ENCODE measurements at places on chromosomes 7 and 10.
A peak's percentile ranks its signal among the peaks of the same experiment; 100 is the strongest.

DNA sequence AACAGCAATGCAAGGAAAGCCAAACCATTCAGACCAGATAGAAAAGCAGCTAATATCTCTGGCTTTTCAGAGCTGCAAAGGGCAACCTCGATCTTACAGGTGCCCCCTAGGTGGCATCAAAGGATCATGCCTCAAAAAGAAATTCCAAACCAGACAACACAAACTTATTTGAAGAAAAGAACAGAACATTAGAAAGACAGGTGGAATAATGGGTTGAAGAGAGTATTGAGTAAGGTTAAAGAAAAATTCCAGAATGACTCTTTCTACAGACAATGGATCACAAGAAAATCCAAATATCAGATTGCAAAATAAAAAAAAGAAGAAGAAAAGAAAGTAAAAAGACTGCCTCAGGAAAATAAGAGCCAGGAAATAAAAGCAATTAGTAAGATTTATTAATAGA is 213.7 kb downstream of the ELMO1 start:
- no peak for DNase-seq

DNA sequence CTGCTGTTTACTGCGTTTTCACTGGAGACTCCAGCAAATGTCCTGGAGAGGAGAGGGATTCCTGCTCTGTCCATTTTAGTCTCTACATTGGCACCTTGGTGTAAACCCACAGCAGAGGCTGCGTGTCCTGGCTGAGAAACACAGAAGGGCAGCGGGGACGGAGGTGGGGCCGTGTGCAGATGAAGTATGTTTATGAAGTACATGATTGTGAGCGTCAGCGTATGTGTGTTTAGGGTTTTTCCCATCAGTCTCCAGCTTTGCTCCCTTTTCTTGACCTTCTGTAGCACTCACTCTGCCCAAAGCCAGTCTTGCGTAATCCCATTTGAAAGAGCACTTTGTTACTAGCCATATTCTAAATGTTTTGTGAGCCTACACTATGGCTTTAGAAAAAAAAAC is 750.7 kb upstream of the SORCS1 start:
- DNase-seq, result peak; percentile 66

GRCh38 chr7:130141161-130141883 is 63.9 kb downstream of the TMEM209 start:
- peak; percentile 84 for DNase-seq

- DNase-seq, result no peak
Observed at GRCh38 chr10:101139421-101139911, 8.4 kb downstream of the TLX1 start.

GRCh38 chr7:70047384-70047783 is 449.1 kb downstream of the AUTS2 start:
- DNase-seq, result no peak

- no peak for DNase-seq
Observed at GRCh38 chr10:74888962-74889661, 62.7 kb downstream of the KAT6B start.

GRCh38 chr10:118234683-118235082 is 107.4 kb downstream of the FAM204A start:
- no peak for DNase-seq

DNA sequence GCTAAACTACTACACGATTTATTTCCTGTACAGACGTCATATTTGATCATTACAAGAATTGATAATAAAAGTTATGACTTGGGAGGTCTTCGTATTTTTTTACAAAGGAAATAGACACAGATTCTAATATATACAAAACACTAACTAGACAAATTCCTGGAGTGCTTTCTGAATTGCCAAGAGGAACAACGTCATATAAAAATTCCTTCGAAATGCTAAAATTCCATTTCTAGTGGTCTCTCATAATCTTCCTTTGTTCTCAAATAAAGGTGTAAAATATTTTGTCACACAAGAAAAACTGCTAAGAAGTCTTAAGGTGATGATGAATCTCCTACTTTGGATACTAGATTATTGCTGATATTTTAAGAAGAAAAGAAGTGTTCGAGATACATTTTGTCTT is 85.4 kb downstream of the CDK6 start:
- no peak for DNase-seq

GRCh38 chr7:30162622-30163124 is 27.9 kb downstream of the MTURN start:
- no peak for DNase-seq

- peak; percentile 63 for DNase-seq
Observed at GRCh38 chr7:128030654-128031611, at the start of gene LRRC4. Gene LRRC4, minus strand, starts transcription at chr7:128031437. Its CDS starts 797 bp downstream, at chr7:128030640.

GRCh38 chr7:91293136-91293535 is 28.9 kb downstream of the FZD1 start:
- DNase-seq, result no peak

- DNase-seq, result no peak
Observed at GRCh38 chr10:51086710-51087109, 12.4 kb downstream of the PRKG1 start.

- no peak for DNase-seq
Observed at GRCh38 chr7:142711746-142712616, 37.3 kb upstream of the PRSS1 start.

DNA sequence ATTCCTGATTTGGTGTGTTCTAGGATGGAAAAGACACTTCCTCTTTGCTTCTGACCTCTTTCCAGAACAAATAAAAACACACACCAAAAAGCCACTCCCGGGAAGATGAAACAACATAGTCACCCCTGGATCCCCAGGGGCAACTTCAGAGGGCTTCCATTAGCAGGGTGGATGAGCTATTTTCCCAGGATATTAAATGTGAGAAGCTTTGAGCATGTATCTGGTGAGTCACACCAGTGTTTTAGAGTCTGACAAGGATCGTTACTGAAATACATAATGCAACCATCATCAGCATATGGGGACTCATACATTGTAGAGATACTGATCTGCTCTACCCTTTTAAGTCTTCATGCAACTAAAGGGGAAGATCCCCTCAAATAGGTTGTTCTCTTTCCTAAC is 115.5 kb upstream of the ZNF438 start:
- peak; percentile 61 for DNase-seq

GRCh38 chr7:87735360-87735759 is 107.2 kb downstream of the RUNDC3B start:
- DNase-seq, result no peak

DNA sequence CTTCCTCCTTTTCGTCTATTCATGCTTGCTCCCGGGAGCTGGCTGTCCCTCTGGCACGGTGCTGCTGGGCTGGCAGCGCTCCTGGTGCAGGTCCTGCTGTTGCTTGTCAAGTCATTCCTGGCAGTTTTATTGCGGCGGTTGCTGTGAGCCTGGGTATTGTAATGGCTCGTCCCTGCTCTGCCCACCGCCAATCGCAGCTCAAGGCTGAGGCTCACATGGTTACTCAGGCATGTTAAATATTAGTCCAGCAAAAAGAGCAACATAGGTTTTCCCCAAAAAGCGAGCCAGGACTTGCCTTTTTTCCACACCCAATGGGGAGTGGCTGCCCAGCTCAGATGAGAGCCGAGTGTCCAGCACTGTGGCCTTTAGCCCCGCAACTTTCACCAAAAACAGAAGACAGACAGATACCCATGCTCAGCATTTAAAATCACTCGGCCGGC is 492.9 kb upstream of the FOXK1 start:
- peak; percentile 94 for DNase-seq

DNA sequence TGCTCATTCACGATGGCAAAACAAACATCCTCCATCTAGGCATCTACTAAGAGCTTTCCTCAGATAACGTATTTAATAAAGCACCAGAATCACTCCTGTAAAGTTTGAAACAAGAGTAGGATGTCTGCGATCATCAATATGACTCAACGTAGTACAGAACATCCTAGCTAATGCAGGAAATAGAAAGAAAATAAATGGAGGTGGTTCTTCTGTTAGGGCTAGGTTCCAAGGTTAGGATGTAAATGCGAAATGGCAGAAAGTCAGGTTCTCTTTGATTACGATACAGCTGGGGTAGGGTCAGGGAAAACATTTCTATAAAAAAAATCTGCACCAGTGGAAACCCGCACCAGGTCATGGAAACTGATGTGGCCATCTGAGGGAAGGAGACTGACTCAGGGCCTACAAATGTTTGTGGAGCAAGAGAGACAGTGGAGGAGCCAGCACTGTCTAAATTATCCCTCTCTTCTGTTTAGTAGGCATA is 29.1 kb downstream of the CCDC6 start:
- no peak for DNase-seq

DNA sequence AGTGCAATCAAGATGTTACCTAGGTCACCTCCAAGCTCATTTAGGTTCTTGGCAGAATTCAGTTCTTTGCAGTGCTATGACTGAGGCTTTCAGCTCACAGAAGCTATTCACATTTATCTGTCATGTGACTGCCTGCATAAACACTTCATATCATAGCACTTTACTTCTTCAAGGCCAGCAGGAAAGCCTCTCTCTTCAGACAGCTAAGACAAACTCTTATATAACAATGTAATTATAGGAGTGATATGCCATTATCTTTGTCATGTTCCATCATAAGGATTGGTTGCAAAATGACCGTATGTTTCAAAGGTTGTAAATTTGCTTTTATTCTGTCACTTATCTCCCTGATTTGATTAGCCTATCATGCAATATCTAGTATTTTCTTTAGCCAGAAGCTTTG is 78.8 kb upstream of the TMEM196 start:
- no peak for DNase-seq

DNA sequence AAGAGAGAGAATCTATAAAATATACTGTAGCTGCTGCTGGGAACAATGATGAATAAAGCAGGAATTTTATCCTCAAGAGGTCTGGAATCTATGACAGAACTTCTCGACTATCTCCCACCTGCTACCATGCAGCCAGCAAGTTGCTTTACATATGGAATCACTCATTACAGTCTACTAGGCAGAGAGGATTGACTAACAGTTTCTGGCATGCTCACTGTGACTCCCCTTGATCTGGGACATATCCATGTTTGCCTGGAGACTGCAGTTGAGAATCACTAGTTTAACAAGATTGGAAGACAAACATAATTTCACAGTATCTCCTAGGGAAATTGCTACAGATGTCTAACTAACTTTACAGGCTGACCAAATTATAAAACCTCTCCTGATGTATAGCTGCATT is 13.3 kb downstream of the GPR37 start:
- DNase-seq, result no peak

DNA sequence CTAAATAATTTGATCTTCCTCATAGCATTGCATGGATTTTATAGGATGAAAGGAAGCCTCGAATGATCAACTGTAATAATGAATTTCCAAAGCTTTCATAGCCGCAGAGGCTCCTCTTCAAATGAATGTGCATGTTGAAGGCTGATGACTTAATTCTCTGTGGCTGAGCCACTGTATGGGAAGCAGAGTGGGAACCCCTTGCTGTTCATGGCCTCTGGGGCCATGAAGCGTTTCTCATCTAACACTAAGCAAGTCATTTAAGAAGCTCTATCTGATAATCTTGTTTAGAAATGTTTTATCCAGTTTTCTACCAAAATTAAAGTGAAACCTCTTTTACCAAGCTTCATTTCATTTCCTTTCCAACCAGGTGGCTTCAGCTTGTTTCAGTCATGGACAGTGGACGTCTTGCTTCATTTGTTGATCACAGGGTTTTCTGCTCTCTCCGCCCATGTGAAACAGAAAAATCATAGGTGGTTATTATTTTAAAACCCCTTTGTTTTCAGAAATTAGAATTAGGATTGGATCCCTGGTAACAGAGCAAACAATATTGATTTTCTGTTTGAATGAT is 10.3 kb upstream of the ADARB2 start:
- DNase-seq, result no peak

GRCh38 chr10:52755297-52756062 is 17.1 kb downstream of the MBL2 start:
- DNase-seq, result peak; percentile 41

GRCh38 chr7:36400606-36401005 is 10.9 kb downstream of the ANLN start:
- no peak for DNase-seq

- DNase-seq, result no peak
Observed at GRCh38 chr7:119256446-119257131, 1016.4 kb upstream of the KCND2 start.

DNA sequence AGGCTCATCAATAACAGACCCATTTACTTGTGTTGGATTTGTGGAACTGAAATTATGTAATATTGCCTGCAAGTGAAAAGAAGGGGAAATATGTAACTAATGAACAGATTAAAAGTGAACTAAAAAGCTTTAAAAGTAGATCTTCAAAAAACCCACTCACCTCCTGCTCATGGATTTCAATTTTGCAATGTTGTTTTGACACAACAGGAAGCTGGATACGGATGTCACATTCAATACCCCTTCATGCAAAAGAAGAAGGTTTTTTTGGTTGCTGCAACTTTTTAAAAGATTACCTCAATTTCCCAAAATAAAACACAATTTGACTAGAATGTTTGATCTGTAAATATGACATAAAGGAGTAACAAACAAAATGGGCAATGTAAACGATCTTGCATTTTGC is 3.3 kb downstream of the MKI67 start:
- no peak for DNase-seq

DNA sequence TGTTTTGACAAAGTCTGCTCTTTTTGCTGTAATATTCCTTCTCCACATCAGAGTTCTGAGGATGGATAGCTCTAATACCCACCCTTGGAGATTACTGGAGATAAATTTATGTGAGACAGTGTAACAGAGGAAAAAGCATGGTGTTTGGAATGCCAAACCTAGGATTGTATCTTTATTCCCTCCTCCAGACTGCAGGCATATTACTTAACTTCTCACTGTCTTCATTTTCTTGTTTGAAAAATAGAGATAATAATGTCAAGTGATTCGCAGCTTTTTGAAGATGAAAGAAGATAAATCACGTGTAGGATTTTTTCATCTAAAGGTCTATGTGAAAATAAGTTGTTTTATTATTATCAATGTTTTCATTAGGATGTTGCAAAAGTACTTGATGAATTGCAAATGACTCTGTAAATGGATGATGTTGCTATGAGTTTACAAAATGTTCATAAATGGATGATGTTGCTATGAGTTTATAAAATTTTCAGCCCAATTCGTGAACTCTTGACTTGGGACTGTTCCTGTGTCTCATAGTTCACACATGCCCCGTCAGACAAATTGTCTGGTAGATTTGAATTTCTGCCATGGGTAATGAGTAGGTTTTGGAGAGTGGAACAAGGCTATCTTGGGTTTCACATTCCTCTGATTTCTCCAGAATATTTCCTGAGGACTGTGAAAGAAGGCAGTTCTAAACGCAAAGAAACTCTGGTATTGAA is 113.1 kb upstream of the IGFBP3 start:
- no peak for DNase-seq

GRCh38 chr7:2488681-2489080 is 12.5 kb upstream of the GRIFIN start:
- DNase-seq, result no peak

DNA sequence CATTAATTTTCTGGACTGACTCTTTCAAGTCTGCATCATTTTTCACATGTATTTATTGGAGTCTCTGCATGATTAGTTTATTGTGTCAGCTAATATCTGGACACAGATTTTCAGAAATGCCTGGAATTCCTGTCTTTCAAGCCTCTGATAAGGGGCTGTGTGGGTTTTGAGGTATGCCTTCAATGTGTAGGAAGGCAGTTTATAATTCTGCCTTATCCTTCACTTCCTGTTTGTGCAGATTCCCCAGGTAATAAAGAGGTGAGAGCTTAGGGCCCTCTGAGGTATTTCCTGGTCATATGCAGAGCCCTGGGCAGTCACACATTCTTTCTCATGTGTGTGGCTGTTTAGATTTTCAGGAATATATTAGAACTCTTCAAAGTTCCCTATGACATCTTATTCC is 79.4 kb upstream of the PRKCQ start:
- DNase-seq, result peak; percentile 61

- DNase-seq, result no peak
Observed at GRCh38 chr7:38905056-38905759, 3.8 kb downstream of the VPS41 start.

Data from islet precursor cell (in vitro differentiated cells).